ENCODE measurements at places on chromosomes 12 and 14.

- no peak for DNase-seq
These were observed 232.8 kb upstream of the FBXO33 start for GRCh38 chr14:39665075-39665475.

DNA sequence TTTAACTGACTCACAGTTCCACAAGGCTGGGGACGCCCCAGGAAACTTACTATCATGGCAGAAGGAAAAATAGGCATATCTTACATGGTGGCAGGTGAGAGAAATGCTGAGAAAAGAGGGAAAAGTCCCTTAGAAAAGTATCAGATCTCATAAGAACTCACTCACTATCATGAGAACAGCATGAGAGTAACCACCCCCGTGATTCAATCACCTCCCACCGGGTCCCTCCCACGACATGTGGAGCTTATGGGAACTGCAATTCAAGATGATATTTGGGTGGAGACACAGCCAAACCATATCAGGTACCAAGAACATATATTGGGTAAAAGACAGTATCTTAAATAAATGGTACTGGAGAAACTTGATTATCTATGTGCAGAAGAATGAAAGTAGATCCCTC lies 100.3 kb upstream of the FAR2 start:
- DNase-seq: no peak

GRCh38 chr12:24754690-24755638 lies 193.9 kb downstream of the BCAT1 start:
- peak; percentile 49 for DNase-seq

GRCh38 chr12:41604830-41605229 lies 416.7 kb downstream of the PDZRN4 start:
- DNase-seq: no peak

DNA sequence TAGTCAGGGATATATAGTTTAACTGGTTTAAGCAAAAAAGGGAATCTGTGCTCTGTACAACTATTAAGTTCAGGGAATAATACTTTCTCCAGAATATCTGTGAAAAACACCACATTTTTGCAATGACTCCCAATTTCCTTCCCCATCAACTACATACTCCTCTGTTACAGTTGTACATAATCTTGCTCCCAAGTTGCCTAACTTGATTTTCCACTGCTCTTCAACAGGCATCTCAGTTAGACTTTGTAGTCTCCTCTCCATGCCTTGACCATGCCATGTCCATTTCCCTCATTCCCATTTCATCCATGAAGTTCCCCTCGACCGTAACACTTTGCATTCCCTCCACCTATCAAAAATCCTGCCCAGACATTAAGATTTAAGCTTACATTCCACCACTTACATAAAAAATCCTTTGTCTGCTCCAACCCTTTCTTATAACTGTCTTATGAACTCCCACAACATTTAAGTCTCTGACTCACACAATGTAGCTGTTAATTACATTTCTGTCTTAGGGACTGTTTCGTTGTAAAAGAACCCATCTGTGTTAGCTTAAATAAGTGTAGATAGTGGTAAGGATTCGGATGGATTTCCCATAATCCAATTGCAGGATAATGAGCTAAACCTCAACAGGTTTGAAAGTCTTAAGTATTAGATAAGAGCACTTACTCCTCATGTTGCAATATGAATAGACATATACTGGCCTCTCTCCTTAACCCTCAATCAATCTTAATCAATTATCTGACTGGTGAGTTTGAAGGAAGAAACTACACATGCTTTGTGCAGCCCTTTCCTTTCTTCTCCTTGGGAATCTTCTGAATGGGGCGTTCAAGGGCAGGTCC lies 156.5 kb downstream of the PAWR start:
- DNase-seq: no peak

- no peak for DNase-seq
These were observed 10.1 kb downstream of the RNASE6 start for GRCh38 chr14:20791187-20791586.

DNA sequence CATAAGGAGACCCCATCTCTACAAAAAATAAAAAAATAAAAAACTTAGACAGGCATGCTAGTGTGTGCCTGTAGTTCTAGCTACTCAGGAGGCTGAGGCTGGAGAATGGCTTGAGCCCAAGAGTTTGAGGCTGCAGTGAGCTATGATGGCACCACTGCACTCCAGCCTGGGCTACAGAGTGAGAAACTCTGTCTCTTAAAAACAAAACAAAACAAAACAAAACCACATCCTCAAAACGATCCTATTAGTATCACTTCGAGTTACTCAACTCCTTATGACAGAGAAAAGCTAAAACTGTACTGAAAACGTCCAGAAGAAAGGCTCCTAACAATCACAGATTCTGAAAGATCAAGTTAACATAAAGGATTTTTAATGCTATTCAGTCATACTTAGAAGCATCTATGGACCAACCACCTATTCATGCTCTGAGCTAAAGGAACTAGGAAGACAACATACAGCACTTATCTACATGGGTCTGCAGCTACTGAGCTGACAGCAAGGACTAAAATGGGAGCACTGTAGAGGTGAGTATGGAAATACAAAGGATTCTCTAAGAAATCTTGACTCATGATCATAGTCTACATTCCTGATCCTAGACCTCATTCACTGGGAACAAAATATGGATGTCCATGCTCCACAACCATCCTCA lies 75.3 kb upstream of the DUSP6 start:
- no peak for DNase-seq

DNA sequence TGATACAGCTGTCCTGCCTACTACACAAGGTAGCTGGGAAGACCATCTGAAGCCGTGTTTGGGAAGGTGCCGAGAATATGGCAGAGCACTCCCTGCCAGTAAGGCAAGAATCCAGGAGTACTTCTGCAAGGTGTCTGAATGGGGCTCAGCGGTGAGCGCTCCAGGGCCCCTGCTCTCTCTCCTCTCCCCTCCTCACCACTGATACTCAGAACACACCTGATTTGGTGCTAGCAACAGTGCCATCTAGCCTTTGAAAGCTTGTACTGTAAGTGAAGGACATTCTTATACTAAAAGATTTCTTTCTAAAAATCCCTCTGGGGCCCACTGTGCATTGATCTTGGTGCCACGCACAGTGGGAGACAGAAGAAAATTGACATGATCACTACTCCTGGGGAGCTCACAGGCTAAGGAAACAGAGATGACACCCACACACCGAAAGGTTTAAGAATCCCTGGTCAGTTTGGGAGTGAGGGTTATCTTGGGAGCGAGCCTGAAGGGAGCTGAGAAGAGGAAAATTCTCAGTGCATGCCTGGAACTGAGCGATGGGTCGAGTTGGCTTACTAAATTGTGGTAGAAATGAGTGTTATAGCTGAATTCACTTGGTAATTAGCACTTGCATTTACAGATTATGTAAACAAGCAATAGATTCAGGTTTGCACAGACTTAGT lies 216.9 kb downstream of the NTF3 start:
- no peak for DNase-seq

DNA sequence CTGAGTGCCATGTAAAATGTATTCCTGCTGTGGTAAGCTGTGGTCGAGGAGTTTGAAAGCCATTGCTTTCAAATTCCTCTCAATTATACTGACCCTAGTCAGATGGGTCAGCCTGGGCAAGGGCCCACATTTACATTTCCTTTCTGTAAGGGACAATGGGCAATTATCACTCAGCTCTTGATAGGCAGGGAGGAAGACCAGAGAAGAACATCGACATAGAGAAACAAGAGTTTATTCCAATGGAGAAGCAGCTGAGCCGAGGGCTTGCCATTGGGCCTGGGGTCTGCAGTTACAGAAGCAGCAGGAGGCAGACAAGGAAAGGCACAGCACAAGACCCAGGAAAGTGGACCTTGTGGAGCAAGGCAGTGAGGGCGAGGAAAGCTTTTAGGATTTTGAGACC lies 9.7 kb downstream of the NRIP2 start:
- no peak for DNase-seq

- DNase-seq: no peak
These were observed 55.0 kb downstream of the ANAPC7 start for GRCh38 chr12:110348431-110349059.

- no peak for DNase-seq
These were observed 29.5 kb downstream of the TSPAN8 start for GRCh38 chr12:71128191-71128788.

DNA sequence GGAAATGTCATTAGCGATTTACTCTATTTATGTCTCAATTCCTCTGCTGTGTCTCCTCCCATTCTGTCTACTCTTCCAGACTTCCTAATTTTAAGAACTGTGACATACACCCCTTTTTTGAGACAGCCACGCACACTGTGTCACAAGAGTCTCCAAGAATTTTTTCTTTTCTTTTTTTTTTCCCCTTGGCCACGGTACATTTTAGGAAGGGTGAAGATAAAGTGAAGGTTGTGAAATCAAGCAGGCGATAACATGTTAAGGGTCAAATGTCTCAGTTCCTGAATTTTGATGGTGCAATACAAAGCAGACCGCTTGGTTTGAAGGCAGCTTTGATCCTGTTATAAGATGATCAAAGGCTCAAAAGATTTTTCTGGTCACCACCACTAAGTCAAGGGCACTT lies 4.3 kb downstream of the OLR1 start:
- DNase-seq: no peak

GRCh38 chr12:116880213-116880816 lies 926 bp downstream of the HRK start:
- DNase-seq: no peak

GRCh38 chr14:98966016-98966415 lies 306.0 kb downstream of the BCL11B start:
- no peak for DNase-seq

GRCh38 chr12:16072678-16073077 lies 161.5 kb downstream of the DERA start:
- no peak for DNase-seq

- no peak for DNase-seq
These were observed 14.1 kb downstream of the ITGA7 start for GRCh38 chr12:55693323-55694187.

DNA sequence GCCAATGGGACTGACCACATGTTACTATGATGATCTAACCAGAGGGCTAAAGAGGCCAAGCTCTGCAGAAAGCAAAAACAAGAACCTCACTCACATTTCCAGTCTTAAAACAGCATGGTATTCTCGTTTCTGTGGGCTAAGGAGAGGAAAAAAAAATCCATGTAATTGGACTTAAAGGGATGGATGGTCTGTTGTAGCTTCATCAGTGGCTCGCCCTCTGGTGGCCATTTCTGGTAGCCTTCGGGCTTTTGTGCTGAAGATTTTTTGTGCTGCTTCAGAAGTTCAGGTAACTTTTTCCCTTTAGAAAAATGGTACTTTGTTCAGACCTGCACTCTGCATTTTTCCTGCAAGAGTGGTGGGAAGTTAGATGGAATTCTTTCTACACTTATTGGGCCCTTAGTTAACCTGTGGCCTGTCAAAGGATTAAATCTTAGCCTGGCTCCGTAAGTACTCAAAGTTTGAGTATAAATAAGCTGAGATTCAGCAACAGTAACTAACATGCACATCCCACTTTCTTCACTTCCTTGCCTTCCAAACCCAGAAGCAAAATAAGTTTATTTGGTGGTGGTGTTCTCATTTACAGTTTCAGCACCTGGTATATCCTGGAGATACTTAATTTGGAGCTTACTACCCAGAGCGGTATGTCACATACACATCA lies 22.3 kb downstream of the DCAF4 start:
- peak; percentile 24 for DNase-seq

Measured in T-helper 1 cell (primary cell).